NCI-H774 (cell line): ENCODE measurements at places on chromosomes 2 and 18.

- DNase-seq, result no peak
These were observed 185.5 kb upstream of the DOK6 start for GRCh38 chr18:69215161-69215560.

DNA sequence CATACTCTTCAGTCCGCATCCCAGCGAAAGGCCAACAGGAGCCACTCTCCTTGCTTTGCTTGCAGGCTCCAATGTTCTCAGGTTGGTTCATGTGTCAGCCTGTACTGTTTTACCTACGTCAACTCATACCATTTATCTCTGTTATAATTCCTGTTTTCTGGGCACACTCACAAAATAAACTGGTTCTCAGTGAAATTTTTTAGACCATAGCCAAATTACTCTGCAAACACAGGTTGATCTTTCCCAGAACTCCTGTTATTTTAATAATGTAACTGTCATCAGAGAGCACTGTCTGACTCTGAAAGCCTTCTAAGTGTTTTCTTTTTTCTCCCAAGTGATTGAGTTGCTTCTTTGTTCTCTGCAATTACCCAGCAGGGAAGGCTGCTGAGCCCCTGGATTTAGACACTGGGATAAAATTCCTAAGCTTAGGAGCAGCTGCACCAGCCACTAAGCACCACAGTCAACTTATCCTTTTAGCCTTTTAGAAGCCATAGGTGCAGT is 111.6 kb upstream of the PIEZO2 start:
- no peak for DNase-seq

DNA sequence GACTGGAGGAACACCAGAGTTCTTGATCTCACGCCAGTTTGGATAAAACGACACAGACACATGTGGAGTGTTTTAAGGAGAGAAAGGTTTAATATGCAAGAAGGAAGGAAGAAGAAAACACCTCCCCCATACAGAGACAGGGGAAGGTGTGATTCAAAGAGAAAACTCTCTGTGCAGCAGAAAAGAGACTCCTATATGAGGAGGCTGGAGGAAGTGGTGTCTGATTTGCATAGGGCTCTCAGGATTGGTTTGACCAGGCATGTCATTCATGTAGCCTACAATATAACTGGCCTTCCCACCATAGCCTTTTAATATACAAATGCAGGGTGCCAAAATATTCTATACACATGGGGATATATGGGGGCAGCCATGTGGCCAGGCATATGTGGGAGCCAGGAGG is 1386.5 kb downstream of the RPIA start:
- DNase-seq, result no peak

DNA sequence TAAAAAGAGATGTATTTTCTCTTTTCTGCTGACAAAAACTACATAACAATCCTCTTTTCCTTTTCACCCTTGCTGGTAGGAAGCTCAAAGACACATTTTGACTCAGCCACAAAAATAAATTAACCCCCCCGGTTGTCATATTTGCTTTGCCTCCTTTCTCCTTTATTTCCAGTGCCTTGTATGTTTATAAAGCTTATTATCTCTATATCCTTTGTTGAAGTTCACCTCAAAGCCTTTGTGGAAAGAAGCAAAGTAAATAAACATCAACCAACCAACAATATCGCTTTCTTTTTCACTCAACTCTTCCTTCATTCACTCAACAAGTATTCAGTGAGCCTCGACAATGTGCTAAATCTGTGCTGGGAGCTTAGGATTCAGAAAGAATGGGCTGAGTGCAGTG is 276.5 kb upstream of the ID2 start:
- no peak for DNase-seq

DNA sequence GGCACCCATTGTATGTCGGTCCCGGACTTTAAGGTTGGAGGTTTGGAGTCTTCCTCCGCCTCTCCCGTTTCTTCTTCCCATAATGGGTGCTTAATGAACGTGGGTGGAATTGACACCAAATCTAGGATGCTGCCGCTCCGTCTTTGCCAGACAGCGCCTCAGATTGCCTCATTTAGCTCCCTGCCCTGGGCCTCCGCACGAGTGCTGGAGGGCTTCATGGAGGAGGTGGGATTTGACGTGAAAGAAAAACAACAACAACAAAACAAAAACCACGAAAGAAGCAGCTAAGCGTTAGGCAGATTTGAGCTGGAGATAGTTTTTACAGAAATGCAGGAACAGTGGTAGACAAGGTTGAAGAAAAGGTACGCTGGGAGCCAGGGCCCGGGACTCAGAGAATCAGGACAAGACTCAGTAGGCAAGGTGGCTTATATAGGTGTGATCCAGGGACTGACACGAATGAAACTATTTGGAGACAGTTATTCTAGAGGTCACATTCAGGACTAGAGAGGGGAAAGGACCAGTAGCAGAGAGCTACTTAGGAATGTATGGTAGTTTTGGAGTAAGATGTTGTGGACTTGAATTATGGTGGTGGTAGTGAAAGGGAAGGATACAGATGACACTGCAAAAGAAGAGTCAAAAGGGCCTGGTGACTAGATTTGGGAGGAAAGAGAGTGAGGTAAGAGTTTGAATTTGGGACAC is 605 bp downstream of the ZNF2 start:
- no peak for DNase-seq

DNA sequence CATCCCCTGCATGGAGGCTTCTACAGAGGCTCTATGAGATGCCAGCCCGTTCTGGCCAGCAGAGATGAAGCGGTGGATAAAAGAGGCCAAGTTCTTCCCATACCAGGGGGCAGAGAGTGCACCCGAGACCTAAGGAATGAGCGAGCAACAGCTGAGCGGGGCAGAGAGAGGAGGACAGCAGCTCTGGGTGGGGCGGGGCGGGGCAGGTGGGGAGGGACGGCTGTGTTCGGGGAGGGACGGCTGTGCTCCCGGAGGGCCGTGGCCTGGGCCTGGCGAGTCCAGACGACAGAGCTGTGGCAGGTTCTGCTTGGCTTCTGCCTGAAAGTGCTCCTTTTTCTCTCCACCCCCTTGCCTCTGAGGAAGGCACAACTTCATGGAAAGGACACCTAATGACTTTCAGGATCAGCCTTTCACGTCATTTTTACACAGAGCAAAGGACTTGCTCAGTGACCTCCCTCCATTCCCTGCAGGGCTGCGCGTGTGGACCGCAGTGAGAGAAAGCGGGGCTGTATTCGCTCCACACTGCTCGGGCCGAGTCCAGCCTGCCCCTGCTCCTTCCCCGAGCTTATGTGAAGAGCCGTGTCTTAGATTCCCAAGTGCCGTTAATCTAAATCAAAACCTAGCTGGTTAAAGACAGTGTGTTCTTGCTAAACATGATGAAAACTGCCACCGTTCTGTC is 232.9 kb downstream of the HDAC4 start:
- no peak for DNase-seq

GRCh38 chr18:47260120-47260923 is 8.9 kb upstream of the SKOR2 start:
- DNase-seq, result no peak

GRCh38 chr2:84841577-84841976 is 39.3 kb downstream of the TRABD2A start:
- no peak for DNase-seq

DNA sequence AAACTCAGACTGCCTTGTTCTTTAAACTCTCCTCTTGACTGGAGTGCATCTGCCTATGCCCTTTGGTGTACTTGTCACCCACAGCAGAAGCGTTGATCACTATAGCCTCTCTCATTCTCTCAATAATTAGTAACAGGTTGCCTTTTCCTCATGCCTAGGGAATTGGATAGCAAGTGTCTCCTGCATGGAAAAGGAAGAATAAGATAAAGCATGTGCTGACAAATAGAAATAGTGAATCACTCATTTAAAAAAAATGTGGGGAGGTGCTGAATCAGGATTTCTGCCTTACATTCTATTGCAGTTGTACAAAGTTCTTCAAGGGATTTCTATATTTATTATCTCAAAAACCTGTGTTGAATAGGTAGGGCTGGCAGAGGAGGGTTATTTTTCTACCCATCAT is 323.0 kb downstream of the TXNL1 start:
- DNase-seq, result no peak

DNA sequence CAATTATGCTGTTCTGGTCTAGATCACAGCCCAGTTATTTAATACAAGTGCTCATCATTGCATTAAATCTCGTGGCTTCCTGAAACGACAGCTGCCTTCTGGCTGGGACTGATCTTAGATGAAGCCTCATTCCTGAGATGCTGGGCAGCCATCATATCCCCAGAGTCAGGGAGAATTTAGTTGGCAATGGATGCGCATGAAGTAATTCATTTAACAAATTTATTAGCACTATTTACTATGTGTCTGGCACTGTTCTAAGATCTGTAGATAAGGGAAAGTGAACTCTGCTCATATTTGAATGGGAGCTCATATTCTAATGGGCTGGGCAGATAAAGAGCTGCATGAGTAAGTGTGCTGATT is 244.7 kb downstream of the KCNS3 start:
- no peak for DNase-seq

- DNase-seq, result no peak
These were observed 4.8 kb downstream of the ZNF638 start for GRCh38 chr2:71336384-71336783.

DNA sequence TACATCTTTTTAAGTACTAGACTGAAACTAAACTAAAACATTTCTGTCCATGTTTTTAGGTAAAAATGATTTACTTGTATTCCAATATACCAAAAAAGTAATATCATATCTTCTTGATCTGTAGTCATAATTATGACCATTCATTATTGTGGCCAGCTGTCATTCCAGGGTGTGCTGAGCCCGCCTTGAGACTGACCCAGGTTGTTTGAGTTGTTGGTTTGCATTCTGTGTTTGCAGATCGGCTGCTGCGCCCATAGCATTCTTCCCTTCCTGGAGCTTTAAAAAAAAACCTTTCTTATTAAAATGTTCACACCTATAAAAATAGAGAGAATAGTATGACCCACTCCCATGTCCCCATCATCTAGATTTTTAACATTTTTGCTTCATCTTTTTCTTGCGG is 101.9 kb downstream of the PRKCE start:
- no peak for DNase-seq

GRCh38 chr2:130727286-130727924 is 1.5 kb upstream of the GPR148 start:
- peak; percentile 63 for DNase-seq

DNA sequence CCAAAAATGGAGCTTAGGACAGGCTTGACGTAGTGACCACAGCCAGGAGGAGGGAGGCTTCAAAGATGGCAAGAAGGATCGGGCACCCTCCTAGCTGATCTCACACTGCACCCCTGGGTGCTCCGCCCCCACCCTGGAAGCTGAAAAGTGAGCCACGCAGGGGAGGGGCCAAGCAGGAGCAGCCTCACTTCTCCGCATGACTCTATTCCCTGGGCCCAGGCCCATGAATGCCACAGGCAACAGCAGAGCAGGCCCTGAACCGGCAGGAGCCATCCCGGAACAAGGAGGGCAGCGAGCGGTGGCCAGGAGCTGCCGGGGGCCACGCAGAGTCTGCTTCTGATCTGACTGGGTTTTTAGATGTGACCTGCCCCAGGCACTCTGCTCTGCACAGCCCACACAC is 30.0 kb downstream of the BIN1 start:
- no peak for DNase-seq

GRCh38 chr2:179354739-179355537 is 90.3 kb upstream of the SESTD1 start:
- no peak for DNase-seq

DNA sequence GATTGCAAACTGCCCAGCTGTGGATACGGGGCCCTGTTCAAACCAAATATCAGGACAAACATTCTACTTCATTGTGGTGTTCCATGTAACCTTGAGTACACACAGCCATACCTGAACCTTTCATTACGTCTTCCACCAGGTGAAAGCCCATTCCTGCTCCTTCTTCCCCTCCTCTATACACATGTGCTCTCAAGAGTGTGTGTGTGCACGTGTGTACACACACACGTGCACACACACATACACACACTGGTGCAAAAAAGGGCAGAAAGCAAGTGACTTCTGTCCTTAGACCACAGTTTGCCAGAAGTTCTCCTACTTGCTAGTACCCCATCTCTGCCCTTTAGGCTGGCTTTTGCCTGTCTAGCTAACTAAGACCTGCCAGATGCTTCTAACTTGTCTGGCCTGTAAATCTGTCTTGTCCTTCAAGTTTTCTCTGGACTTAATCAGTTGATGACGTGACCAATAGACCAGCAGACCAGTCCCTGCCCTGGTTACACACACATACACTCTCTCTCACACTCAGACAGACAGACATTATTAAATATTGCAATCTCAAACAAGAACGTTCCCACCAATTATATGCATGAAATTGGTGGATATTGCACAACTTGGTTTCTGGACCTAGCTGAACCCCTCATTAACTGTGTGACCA is 163.4 kb downstream of the MSH2 start:
- DNase-seq, result no peak

DNA sequence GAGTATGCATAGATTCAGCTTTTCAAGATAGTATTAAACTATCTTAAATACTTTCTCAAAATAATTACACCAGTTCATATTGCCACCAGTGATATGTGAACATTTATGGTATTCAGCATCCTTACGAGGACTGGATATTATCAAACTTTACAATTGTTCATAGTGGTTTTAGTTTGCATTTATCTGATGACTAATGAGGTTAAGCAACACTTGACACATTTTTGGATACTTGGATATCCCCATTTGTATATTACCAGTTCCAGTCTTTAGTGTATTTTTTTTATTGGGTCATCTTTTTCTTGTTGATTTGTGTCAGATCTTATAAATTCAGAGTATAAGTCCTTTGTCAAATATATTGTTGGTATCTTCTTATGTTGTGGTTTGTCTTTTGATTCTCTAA is 128.4 kb downstream of the ASXL3 start:
- DNase-seq, result no peak

GRCh38 chr18:61841706-61842105 is 51.1 kb downstream of the RNF152 start:
- DNase-seq, result no peak

DNA sequence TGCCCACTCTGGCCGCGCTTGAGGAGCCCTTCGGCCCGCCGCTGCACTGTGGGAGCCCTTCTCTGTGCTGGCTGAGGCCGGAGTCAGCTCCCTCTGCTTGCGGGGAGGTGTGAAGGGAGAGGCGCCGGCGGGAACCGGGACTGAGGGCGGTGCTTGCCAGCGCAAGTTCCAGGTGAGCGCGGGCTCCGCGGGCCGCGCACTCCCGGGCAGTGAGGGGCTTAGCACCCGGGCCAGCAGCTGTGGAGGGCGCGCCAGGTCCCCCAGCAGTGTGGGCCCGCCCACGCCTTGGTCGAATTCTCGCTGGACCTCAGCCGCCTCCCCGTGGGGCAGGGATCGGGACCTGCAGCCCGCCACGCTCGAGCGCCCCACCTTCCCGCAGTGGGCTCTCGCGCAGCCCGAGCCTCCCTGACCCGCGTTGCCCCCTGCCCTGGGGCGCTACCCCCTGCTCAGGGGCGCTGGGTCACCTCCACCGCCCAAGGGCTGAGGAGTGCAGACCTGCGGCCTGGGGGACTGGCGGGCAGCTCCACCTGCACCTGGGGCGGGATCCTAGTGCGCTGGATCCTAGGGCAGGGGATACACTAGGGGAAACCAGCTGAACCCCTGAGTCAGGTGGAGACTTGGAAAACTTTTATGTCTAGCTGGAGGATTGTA is 97.3 kb downstream of the CD8B2 start:
- no peak for DNase-seq

- no peak for DNase-seq
These were observed 104.7 kb upstream of the NOSTRIN start for GRCh38 chr2:168697668-168698121.
